ENCODE measurements at places on chromosomes 7 and 10. TPM values are rescaled to one million over a fixed set of nuclear protein-coding genes. Genes with fewer than 3 reads are reported as not detected.

DNA sequence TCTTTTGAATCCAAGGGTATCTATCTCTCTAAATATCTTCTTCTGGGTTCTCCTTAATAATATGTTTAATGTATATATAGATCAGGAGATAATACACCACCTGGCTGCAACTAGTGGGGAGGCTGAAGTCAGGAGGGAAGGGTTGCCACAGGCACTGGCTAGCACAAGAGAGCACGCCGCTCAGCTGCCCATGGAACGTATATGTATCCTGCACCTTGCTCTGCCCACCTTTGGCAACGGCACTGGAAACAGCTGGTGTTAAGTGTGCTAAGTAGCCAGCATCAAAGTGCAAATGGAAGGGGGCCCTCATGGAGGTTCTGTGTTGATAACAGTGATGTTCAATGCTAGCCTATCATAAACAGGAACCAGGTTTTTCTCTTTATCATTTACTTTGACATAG lies 49.8 kb upstream of the FAM133B start:
- DNase-seq = no peak

- no peak for DNase-seq
Observed at GRCh38 chr7:155803418-155804376, 8.6 kb downstream of the SHH start.

Gene GPR15LG
- not detected for total RNA-seq

GRCh38 chr7:44646921-44647636 lies 40.7 kb downstream of the OGDH start:
- no peak for DNase-seq

Gene NUTM2B
- 0.09 TPM for total RNA-seq

Gene FOXI2
- not detected for total RNA-seq

Gene LRIT1
- total RNA-seq = not detected

- peak; percentile 78 for DNase-seq
Observed at GRCh38 chr7:45921699-45922519, 837 bp upstream of the IGFBP3 start.

DNA sequence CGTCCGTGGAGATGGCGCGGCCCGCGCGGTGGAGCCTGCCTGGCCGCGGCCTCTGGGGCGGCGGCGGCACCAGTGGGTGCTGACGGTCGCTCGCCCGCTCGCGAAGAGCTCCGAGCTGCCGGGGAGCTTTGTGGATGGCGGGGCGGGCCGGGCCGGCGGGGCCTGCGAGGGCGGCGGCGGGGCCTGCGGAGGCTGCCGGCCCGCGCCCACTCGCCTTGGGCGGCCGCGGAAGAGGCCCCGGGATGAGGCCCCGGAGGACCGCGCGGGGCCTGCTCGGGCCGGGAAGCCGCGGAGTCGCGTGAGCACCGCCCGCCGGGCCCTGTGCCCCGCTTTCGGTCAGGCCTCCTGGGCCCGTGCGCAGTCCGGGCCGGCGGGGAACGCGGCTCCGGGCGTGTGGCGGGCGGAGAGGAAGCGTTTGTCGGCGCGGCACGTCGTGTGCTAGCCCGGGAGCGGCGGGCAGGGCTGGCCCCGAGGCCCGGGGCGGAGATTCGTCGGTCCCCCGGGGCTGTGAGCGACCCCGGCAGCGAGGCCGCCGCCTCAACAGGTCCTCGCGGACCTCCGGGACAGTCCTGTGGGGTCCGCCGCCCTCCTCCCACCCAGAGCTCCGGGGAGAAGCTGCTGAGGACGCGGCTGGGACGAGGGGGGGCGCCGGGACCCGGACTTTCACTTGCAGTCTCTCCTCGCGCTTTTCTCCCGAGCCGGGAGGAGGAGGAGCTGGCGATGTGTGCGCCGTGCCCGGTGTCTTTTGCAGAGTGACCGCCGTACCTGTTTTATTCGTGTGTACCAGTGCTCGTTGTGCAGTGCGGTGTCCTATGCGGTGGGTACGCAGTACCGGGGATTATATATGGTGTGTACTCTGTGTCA lies 578 bp downstream of the ZMYND11 start:
- DNase-seq = peak; percentile 48

- DNase-seq = no peak
Observed at GRCh38 chr7:45187946-45188411, 30.4 kb downstream of the RAMP3 start.

Gene BRAF
- 38.7 TPM for total RNA-seq

- DNase-seq = no peak
Observed at GRCh38 chr7:17062151-17063044, 180.6 kb upstream of the AGR3 start.

GRCh38 chr7:70805360-70805759 lies 326.6 kb upstream of the GALNT17 start:
- no peak for DNase-seq

DNA sequence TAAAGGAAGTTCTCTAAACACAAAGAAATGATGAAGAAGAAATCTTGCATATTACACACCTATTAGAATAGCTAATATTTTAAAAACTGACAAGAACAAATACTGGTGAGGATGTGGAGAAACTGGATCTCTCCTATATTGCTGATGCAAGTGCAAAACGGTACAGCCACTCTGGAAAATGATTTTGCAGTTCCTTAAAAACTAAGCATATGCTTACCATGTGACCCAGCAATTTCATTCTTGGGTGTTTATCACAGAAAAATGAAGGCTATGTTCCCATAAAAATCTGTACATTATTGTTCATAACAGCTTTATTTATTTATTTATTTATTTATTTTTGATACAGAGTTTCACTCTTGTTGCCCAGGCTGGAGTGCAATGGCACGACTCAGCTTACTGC lies 14.9 kb upstream of the PLEKHA1 start:
- no peak for DNase-seq

DNA sequence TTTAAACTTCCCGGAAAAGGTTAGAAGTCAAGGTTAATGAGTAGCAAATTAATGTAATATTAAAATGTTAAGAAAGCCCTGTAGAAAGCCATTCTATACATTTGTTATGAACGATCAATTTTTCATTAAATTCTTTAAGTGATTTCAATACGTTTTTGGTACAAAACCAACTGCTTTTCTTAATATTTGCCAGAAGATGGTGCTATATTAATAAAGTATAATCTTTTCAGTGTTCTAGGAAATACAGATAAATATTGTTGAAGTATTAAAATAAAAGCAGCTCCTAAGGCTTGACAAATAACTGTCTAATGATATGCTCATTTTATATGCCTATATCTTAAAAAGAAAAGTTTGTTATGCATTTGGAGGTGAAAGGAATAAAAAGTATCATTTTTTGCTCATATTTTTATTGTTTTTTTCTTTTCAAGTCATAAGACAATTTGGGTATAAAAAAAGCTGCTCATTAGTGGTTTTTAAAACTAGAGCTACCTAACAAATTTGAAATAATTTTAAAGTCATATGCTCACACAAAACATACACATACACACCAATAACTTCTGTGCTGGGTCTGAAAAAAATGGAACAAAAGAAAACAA lies 130.3 kb upstream of the POT1 start:
- DNase-seq = peak; percentile 39
